ENCODE measurements at places on chromosomes 1 and 21.

- DNase-seq: no peak
Observed at GRCh38 chr1:26949266-26949925, 10.9 kb downstream of the KDF1 start.

DNA sequence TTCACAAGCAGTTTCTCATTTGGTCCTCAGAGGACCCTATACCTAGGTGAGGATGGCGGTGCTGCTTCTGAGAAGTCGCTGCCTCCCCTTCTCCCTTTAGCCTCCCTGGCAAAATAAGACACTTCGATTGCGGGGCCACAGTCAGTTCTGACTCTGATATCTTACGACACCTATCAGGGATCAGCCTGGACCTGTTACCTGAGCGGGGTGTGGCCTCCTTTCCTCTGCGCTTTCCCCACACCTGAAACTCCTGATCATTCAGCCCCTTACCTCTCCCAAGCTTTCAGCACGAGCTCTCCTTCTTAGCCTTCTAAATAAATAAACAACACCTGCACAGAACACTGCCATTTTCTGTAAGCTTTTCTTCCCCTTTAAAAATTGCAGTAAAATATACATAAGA, 24.6 kb upstream of the GPR137B start:
- no peak for DNase-seq

DNA sequence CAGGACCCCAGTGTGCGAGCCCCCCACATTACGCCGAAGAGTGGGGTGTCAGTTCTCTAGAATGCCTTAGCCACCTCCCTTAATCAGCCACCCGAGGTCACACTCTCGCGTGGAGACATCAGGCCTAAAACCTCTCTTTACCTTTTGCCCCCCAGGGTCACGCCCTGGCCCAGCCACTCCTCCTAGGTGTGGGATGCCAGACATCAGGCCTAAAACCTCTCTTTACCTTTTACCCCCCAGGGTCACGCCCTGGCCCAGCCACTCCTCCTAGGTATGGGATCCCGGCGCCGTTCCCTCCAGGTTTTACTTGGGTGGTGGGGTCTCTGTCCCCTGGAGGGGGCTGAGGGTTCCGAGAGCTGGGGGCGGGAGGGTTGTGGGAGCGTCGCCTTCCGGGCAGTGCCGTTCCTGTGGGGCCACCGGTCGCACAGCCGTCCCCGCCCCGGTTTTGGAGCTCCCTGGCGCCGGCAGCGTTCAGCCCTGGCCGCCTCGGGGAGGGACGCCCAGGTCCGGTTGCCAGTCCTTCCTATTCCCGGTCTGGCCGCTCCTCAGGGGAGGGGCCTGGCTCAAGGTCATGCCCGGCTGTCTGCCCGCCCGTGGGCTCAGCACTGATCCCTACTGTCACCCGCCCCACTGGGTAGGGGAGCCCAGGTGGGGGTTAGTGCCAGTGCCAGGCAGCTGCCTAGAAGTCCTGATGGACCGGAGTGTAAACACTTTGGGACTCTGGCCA, 882 bp downstream of the VPS13D start:
- DNase-seq: no peak

- no peak for DNase-seq
Observed at GRCh38 chr1:109484519-109484975, 842 bp downstream of the ATXN7L2 start.

- no peak for DNase-seq
Observed at GRCh38 chr1:151131701-151132334, 14.6 kb downstream of the SEMA6C start.

DNA sequence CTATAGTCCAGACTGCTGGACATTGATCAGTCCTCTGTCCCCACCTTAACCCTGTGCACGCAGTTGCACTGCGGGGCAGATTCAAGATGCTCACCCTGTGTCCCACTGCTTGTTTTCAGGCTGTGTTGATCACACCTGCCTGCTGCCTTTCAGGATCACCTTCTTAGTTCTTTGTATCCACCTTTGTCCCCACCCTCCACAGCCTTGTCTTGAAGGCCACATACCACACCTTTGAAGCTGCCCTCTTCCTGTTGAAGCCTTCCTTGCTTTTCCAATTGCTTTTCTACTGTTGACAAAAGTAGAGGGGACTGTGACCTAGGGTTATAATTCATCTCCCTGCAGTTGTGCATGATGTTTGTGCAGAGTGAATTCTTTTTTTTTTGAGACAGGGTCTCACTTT, 32.7 kb downstream of the UCK2 start:
- no peak for DNase-seq

DNA sequence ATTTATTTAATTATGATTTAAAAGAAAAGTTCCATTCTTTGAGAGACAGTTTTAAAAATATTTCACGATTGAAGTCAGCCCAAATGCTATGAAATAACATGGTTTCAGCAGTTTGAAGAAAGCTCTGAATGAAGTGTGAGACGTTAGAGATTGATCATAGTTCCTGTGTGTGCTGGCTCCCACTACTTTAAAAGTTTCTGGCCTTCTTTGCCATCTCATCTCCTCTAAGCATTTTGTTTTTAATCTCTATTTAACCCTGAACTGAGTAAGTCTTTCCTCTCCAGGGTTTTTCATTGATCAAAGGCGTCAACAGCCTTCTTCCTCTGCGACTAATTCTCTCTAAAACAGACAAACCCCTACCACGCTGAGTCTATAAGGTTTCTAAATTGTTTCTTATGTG, 225.3 kb upstream of the B3GALT2 start:
- DNase-seq: no peak

GRCh38 chr1:201400212-201400851, 1.2 kb upstream of the LAD1 start:
- DNase-seq: no peak

- no peak for DNase-seq
Observed at GRCh38 chr1:203677771-203678170, 51.1 kb downstream of the ATP2B4 start.

- no peak for DNase-seq
Observed at GRCh38 chr1:19840228-19840627, 25.1 kb upstream of the RNF186 start.

GRCh38 chr1:110309139-110309538, 30.0 kb upstream of the RBM15 start:
- no peak for DNase-seq

DNA sequence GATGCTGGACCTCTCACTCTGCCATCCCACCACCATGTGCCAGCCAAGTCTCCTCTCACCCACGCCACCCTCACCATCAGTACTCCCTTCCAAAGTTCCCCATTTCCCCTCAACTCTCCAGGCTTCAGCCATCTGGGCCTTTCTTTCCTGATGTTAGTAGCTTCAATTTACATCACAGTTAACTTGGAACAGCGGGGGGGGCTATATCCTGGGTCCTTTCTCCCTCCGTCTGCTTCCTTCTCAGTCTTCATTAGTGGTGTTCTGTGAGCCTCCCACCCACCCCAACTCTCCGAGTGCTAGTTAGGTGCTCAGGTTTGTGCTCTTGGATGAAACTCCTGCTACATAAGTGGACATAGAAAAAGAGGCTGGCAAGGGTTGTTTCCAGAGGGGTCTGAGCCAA, 31.9 kb downstream of the KCNC4 start:
- no peak for DNase-seq

DNA sequence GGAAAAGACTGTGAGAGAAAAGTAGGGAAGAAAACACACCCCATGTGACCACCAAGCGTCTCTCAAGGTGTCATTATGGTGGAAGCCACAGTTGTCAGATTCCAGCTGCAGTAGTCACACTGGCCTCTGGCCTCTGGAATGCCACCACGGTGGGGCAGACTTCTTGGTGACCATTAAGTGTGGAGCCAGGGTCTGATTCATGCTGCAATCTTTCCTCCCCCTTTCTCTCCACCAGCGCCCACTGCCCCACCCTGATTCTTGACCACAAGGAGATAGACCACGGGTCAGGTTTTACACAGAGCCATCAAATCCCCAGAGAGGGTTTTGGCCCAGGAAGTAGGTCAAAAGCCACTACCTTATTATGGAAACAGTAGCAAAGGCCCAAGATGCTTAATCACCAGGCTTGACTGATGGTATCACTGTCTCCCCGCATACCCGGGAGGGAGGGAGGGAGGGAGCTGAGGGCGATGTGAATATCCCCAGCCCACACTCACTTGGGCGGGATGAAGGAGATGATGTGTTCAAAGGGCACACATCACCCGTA, 52.7 kb upstream of the GRHL3 start:
- no peak for DNase-seq

GRCh38 chr21:37145635-37146111, 72.6 kb downstream of the TTC3 start:
- no peak for DNase-seq

GRCh38 chr21:41706678-41707077, 60.2 kb downstream of the RIPK4 start:
- no peak for DNase-seq

DNA sequence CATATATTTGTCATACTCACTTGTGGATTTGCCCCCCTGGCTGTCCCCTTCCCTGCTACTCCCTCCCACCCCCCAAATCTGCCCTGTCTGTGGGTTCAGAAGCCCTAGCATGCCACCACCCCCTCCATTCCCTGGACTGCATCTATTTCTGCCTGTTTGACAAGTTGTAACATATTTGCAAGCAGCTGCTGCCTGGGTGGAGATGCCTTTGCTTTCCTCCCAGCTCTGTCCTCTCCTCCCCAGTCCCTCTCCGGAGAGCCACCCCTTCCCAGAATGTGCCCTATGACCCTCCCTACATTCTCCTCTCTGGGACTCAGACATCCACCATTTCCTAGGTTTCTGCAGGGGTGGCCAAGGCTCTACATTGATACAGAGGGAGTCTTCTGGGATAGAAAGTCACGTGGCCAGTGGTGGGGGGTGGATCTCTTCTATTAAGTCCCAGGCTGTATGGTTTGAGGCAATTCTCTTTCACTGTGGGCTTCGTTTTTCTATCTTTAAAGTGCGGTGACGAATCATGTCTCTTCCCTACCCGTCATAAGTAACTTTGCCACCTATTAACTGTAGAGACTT, 6.0 kb upstream of the MYOG start:
- DNase-seq: no peak

DNA sequence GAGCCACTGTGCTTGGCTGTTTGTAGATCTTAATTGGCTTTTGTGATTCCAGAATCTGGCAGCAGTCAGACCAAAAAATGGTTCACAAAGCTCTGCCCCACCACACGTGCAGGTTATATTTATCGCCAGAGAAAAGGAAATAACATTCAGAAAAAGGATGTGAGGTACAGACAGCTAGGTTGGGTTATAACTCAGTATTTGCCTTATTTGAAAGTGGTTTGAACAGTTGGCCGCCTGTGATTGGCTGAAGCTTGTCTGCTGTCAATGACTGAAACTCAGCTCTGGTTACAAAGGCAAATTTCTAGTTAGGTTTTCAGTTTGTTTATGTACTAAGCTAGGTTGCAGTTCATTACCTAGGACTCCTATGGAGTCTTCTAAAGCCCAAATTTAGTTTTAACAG, 9.6 kb downstream of the SH3BGR start:
- DNase-seq: no peak

- DNase-seq: no peak
Observed at GRCh38 chr1:150221552-150221951, 14.4 kb downstream of the ANP32E start.

- DNase-seq: no peak
Observed at GRCh38 chr1:212297338-212297737, 12.1 kb downstream of the PPP2R5A start.

- no peak for DNase-seq
Observed at GRCh38 chr1:91513706-91514105, 13.1 kb downstream of the CDC7 start.

DNA sequence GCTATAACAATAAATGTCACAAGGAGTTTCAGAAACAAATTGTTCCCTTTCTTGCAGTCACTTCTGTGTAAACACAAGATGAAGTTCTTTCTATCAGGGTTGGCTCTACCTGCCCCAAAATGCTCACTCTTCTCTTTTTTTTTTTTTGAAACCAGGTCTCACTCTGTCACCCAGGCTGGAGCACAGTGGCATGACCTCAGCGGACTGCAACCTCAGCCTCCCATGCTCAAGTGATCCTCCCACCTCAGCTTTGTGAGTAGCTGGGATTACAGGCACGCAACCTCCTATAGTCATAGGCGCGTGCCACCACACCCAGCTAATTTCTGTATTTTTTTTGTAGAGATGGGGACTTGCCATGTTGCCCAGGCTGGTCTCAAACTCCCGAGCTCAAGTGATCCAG, 10.5 kb upstream of the CTNNBIP1 start:
- no peak for DNase-seq

GRCh38 chr1:168453056-168453455, 90.7 kb downstream of the XCL2 start:
- no peak for DNase-seq

- no peak for DNase-seq
Observed at GRCh38 chr21:14630556-14631069, 84.5 kb upstream of the SAMSN1 start.

DNA sequence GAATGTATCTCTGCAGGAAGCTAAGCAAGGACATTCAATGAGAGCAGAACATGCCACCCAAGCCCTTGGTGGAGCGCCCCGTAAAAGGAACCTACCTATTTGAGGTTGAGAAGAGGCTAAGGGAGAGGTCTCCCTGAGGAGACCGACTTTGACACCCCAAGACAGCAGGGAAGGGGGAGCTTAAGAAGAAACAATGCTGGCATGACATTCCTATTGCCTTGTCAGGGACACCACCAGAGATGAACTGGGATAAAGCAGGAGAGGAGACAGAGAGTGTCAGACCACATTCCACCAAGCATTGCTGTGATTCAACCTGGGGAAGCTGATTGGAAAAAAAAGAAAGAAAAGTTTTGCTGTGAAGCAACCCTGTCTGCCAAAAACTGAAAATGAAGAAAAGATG, 13.3 kb upstream of the S100A2 start:
- no peak for DNase-seq

GRCh38 chr1:180837020-180837419, 75.7 kb upstream of the KIAA1614 start:
- no peak for DNase-seq
